ENCODE measurements at places on chromosomes 1 and 21.

- no peak for DNase-seq
Measured at GRCh38 chr1:14583788-14584187, 14.7 kb upstream of the KAZN start.

GRCh38 chr21:32351428-32351827, 41.4 kb downstream of the URB1 start:
- no peak for DNase-seq

DNA sequence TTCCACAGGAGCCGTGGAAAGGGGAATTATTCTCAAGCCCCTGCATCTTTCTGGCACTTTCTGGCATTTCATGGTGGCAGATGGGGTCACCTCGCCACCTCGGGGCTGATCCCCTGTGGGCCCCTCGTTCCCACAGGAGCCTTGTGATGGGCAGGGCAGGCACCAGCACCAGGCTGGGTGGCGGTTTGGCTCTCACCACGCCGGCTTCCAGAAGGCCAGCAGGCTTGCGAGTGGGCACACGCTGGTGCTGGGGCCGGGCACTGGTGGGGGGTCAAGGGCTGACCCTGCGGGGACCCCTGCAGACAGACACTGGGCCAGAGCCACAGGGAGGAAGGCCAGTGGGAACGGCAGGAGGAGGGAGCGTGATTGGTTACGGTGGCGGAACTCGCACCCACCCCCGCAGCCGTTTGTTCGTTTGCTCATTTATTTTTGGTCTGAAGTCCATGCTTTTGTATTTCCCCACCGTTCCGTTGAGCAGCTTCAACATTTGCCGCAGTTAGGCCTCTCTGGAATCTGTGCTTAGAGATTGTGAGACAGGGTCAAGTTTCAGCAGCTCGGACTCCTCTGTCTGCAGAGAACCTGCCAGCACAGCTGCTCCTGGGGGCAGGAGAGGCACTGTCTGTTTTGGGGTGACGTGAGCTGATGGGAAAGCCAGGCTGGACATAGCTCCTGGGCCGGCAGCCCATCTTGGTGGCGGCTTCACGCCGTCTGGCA, 5.3 kb downstream of the COL18A1 start:
- DNase-seq: peak; percentile 48

- DNase-seq: no peak
Measured at GRCh38 chr21:27565364-27565763, 598.5 kb upstream of the ADAMTS5 start.

DNA sequence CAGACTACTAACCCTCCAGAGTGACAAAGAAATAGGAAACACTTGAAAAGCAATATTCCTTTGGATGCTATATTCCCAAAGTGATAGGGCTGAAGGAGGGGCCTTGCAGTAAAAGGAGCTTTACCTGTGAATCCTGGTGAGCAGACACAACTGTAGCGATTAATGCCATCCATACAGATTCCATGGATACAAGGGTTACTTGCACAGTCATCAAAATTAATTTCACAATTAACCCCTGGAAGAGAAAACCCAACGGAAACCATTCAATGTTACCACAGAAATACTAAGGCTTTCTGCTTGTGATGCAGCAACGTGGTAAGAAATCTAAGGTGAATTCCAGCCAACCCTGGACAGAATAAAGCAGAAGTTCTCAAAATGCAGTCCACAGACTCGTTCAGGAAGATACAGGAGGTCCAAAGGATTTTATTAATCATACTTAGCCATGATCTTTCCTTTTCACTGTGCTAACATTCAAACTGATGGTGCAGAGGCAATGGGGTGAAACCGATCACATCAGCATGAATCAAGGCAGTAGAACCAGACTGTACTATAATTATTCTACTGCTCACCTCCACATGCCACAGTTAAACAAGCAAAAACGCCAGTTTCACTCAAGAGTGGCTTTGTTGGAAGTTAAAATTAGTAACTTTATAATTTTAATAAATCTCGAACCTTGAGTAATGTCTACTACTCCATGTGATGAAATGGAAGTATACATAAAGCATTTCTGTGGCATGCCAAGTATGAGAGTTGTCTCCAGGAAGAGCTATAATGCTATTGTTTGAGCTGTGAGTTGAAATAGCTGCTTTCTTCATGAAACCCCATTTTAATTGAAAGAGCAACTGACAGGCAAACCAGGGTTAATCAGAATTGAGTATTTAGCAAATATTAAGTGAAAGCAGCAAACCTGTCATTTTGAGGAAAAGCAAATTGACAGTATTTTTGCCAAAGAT, 63.2 kb upstream of the ADAM30 start:
- DNase-seq: no peak

- no peak for DNase-seq
Measured at GRCh38 chr1:119954476-119955422, 58.4 kb upstream of the ADAM30 start.

- no peak for DNase-seq
Measured at GRCh38 chr1:190940951-190941350, 463.3 kb upstream of the BRINP3 start.

- DNase-seq: no peak
Measured at GRCh38 chr21:23890652-23891051, 1716.6 kb downstream of the MRPL39 start.

DNA sequence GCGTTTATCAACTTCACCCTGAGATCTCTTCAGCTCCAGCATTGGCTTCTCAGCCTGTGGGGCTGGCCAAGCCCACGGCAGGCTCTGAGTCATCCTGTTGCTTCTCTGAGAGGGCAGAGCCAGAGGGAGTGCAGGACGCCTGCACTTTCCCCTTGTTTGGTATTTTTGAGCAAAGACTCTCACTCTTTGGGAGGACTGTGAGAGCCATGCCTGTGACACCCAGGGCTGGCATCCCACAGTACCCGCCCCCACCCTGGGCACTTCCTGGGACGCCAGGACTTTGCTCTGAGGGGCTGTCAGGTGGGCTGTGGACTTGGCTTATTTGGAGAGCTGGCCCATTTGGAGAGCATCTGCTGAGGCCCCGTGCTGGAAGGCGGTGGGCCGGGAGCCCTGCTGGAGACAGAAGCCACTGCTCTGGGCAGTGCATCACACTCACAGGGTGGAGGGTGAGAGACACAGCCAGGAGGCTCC, 37.4 kb downstream of the VANGL1 start:
- DNase-seq: peak; percentile 33

DNA sequence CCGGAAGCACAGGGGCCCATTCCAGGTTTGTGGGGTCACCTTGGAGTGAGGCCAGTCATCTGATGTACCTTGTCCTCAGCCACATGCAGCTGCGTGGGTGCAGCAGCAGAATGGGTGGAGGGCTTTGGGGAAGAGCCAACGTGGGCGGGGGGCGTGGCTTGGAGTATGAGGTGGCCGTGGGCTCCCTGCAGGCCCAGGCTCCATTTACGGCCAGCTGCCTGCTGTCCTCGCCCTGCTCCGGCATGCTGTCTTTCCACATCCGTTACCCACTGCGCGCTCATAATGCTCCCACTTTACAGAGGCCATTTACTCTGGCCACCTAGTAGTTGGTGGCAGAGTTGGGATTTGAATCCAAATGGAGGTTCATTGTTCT, 27.8 kb upstream of the TINAGL1 start:
- DNase-seq: peak; percentile 58

GRCh38 chr1:23421753-23422240, 2.8 kb downstream of the TCEA3 start:
- no peak for DNase-seq

GRCh38 chr1:204463125-204464060, 31.2 kb downstream of the PIK3C2B start:
- DNase-seq: no peak

DNA sequence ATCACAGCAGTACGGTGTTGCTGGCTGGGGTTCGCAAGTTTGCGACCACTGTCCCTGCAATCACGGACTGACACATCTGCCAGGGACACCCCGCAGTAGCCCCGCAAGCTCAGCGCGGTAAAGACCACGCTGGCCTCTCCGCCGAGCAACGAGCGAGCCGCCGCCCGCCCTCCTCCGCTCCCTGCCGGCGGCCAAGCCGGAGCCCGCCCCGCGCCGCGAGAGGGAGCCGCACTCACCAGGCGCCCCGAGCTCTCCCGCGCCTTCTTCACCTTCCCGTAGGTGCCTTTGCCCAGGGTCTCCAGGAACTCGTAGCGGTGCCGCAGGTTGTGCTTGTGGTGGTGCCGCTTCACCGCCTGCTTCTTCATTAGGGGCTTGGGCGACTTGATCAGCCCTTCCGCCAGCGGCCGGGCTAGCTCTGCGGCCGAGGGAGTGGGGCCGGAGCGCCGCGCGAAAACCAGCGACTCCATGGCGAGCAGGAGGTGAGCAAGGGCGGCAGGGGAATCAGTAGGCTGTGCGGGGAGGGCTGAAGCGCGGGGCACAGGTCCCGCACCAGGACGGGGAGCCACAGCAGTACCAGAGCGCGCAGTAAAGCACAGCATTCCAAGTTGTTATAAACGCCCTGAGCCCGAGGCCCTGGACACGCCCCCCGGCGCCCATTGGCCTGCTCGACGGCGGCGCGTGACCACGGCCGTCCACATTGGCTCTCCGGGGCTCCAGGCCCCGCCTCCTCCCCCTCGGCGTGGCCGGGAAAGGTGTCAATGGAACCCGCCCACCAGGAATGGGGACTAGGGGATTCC, at the start of gene NUAK2:
Gene NUAK2 (minus strand): TSS at position 584 of the 797 bp plus-strand sequence. CDS start 117 bp downstream, at position 467.
- DNase-seq: peak; percentile 98

DNA sequence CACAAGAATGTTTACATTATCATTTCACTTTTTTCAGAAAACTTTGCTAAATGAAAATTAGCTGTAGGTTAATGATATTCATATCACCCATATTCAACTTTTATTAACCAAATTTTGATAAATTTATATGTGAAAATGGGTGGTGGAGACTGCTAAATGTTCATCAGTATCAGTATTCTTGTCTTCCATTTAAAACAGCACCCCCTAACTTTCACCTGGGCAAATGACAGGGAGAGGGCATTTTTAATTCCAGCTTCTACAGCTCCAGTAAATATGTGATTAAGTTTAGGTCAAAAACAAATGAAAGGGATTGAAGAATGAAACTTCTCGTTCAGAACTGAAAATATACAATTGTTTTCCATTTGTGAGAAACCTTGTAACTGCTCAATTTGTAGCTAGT, 722.2 kb downstream of the KCNT2 start:
- no peak for DNase-seq

GRCh38 chr1:3368711-3369445, 85.6 kb upstream of the ARHGEF16 start:
- no peak for DNase-seq

DNA sequence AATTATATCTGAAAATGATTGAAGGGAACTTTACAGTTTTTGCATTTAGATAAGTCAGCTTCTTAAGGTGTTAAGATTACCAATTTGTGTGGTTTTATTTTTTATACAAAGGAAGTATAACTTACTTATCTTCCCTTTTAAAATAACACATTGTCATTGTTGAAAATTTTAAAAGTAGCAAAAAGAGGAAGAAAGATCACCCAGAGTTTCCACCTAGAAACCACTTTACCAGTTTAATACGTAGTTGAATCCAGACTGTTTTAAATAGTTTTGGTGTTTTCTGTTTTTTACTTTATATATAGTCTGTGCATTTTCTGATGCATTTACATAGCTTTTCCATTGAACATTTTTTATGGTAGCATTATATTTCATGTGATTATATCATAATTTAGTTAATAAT, 6.1 kb downstream of the CCDC18 start:
- DNase-seq: no peak

GRCh38 chr1:12324423-12324822, 94.6 kb downstream of the VPS13D start:
- no peak for DNase-seq

DNA sequence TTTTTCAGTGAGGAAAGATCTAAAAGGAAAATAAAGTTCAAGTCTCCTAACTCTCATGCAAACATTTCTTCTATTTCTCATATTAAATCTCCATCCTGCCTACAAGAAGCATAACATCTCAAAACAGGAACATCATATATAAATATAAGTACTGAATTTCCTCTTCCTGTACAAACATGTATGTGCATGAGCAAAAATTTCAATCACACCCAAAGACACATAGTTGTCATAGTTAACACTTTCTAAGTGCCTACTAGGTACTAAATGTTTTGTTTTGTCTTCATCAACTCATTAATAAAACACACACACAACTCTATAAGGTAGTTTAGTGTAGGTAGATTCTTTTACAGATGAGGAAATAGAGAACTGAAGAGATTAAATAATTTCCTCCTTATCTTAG, 237.1 kb upstream of the ADGRL2 start:
- no peak for DNase-seq

- peak; percentile 80 for DNase-seq
Measured at GRCh38 chr21:31873696-31874599, 1.1 kb downstream of the HUNK start.

DNA sequence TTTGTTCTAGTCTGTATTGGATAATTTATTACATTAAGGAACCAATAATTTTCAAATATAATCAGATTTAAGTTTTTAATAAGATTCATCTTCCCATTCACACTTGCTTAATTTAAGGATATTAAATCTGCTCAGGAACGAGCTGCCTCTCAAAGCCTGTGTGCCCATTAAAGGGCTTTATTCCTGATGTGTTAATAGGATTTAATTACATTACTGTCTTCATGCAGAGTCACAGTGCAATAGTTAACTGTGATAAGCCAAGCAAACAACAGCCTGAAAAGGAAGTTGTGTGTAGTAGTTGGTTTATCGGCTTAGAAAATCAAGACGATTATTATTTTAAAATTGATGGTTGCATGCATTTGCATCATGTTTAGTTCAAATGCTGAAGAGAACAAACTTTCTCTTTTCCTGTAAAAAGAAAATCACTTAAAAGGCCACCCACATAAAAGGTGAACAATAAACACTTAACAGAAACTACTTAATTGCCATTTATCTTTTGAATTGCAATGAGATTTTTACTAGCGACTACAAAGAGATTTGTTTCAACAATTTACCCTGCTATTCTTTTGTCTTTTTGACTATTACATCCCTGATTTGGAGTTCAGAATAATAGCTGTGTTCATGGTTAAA, 174.6 kb downstream of the RWDD3 start:
- no peak for DNase-seq

- no peak for DNase-seq
Measured at GRCh38 chr1:13763991-13764390, 64.0 kb downstream of the PRDM2 start.

DNA sequence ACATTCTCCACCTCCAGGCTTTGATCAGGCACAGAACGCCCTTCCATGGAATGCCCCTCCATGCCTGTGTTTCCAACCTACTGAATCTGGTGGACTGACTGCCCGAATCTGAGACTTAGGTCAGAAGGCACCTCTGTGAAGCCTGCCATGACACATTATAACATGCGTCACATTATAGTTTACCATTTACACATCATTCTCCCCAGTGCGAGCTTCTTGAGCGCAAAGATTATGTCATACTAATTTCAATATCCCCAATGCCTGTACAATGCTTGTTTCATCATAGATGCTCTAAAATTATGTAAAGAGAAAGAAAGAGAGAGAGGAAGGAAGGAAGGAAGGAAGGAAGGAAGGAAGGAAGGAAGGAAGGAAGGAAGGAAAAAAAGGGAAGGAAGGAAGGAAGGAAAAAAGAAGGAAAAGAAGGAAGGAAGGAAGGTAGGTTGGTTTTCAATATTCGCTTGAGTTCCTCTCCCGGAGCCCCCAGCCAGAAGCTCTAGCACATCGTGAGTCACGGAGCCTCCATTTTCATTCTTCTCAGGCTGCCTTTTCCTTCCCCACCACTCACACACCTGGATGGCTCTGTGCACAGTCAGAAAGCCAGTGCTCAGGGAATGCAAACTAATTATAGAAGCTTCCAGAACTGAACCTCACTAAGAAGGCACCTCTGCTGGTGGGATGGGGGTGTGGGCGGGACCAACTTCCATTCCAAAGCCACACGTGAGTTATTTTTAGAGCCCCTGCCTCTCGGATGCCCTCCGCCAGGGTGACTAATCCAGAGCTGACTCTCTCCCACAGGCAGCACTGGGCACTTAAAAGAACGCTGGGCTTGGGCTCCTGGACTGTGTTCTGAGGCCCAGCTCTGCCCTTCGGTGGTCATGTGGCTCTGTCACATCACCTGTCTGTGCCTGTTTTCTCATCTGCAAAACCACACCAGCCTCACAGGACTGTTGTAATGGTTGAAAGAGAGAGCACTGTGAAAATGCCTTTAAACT, 27.4 kb downstream of the LAMB3 start:
- no peak for DNase-seq

Measured in mucosa of descending colon (tissue), 3 donors.